ENCODE measurements at places on chromosomes 1 and 21.

- DNase-seq = no peak
These were observed 696 bp upstream of the CLDN14 start for GRCh38 chr21:36480618-36481017.

GRCh38 chr1:59232216-59232615, 64.7 kb upstream of the FGGY start:
- no peak for DNase-seq

DNA sequence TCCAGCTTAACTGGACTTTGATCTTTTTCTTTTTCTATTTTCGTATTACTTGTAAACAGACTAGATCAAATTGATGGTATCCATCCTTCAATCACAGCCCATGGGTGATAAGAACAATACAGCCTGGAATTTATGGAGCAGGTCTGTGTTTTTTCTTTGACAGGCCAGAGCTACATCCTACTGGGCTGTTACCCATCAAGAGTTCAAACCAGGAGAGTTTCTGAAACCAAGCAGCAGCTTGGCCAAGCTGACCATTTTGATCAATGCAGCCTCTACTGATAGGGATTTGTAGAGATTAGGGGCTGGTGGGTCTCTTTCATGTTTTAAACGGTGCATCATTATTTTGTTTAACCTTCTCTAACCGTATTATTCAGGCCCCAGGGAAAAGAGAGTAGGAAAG, 24.3 kb upstream of the CCDC190 start:
- DNase-seq = no peak

DNA sequence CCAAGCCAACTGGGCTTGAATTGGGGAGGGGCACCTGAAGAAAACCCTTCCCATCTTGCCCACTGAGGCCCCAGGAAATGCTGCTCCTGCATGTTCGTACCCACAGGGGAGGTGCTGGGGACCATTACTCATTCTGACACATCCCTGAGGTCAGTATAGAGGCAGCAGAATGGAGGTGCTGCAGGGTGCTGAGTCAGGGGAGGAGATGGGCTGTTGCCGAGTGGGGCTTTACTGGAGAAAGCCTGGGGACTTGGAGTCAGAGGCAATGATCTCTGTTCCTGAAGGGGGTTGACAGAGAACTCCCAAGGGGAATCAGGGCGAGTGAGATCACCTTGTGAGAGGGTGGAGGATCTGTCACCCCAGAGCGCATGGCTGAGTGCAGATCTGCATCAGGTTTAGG, 40.2 kb upstream of the KCNA10 start:
- DNase-seq = no peak

DNA sequence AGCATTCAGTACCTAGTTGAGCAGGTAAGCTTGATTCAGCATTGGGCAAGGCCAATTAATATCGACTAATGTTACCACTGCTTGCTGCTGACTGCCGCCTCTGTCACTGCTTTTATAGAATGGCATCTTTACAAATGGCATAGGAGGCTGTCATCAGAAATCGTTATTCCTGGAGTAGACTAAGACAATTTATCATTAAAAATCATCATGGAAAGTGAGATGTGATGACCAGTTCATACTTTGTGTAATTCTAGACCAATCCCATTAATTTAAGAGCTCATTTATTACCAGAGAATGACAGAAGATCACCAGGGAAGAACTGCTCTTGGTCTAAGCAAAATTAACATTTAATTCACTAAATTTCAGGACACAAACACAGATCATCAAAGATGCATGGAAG, 254.0 kb downstream of the SPATA17 start:
- DNase-seq = no peak

GRCh38 chr1:37708471-37708870, 16.2 kb downstream of the CDCA8 start:
- DNase-seq = no peak

DNA sequence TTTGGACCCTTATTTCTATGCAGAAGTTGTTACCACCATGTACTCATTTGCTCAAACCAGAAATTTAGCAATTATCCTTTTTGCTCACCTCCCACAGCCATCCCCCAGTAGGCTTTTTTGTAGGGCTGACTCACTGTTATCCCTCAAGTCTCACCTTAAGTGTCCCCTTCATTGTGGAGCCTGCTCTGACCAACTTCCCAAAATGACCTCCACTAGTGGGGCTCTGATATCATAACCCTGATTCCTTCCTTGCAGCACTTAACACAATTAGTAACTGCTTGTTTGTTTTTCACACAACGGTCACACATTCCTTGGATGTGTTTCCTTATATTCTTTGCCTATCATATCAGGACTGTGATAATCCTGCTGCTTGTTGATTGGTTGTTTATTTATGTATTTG, 76.7 kb downstream of the PATJ start:
- DNase-seq = no peak

DNA sequence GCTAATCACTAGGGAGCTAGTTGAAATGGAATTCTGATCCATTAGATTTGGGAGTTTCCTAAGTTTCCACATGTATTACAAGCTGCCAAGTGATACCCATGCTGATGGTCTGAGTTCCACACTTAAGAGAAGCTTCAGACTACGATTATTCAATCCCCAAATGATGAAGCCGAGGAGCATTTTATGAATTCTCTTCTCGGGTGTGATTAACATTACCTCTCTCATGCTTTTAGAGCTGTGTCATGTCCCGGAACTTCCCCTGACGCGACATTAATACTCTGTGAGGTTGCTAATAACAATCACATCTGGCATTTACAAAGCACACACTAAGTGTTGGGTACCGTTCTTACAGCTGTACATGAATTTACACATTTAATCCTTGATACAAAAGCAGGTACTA, 63.0 kb downstream of the KCNJ15 start:
- no peak for DNase-seq

DNA sequence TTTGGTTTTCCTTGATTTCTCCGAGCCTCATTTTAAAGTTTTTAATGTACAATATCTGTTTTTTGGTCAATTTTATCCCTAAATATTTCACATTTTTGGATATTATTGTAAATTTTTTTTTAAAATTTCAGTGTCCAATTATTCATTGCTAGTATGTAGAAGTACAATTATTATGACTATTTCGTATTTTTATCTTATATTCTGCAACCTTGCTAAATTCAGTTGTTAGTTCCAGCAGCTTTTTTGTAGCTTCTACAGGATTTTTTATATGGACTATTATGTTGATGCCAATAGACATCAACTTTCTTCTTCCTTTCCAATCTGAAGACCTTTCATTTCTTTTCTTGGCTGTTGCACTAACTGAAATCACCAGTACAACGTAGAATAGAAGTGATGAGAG, 4.1 kb upstream of the PLA2G2F start:
- no peak for DNase-seq

- no peak for DNase-seq
These were observed 62.5 kb upstream of the PRDX6 start for GRCh38 chr1:173414539-173415226.

- DNase-seq = no peak
These were observed 8.8 kb downstream of the ASAP3 start for GRCh38 chr1:23475134-23475628.

DNA sequence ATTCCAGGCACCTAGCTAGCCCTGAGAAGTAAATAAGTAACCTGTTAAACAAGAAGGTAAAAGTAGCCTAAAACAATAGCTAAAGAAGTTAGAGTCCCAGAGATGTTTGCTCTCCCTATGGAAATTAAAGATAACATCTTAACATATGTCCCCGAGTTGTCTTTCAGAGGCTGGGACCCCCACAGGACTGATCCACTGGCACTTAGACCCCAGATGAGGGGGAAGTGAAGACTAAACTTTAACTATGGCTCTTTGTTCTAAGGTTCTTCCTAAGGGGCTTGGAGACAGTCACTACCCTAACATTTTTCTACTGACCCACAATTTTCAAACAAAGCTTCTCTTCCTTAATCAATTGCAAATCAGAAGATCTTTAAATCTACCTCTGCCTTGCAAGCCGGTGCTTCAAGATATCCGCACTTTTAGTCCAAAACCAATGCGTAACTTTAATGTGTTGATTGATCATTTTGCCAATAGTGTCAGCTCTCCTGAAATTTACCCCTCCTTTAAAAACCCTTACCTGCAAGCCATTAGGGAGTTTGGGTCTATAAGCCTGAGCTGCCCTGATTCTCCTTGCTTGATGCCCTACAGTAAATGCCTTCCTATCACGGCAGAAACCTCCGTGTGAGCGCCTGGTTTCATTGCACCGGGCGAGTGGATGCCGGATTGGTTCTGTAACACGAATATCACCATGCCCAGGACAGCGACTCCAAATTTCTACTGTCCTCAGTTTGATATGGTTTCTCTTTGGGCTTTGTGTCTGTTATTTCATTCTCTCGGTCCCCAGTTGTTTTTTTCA, 404.4 kb downstream of the SIPA1L2 start:
- DNase-seq = no peak

- no peak for DNase-seq
These were observed 6.1 kb downstream of the KIF26B start for GRCh38 chr1:245160741-245161400.

DNA sequence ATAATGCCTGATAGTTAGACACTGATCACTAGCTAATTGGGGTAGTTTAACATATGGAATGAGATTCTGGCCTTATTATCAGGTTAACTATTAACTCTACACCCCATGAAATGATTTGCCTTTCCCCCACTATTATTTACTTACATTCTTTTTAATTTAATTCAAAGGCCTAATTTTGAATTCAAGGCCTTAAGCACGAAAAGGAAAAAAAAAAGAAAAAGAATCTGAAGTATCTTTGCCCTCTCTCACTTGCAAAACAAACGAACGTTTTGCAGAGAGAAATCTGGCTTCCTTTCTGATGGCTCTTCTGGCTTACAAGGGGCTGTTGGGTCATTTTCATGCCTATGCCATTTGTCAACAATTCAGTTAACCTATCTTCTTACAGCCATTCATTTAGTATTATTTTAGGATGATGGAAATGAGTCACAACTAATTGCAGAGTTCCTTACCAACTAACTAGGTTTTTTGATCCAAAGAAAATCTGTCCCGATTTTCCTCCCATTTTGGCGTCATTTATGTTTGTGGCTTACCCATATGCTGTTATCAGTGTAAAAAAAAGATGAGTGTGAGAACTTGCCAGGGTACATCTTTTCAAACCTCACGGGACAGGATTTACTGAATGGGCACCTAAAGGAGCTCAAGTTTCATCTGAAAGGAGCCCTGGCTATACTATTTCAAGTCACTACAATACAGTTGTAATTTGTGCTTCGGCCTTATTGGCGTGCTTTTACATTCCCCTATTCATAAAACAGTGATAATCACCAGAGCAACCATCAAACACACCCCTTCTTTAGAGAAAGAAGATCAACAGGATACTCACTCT, 1.9 kb upstream of the ERRFI1 start:
- DNase-seq = no peak

GRCh38 chr1:107930292-107930691, 34.7 kb downstream of the VAV3 start:
- DNase-seq = no peak

GRCh38 chr1:173360487-173361063, 116.6 kb upstream of the PRDX6 start:
- DNase-seq = no peak

GRCh38 chr1:221335161-221336101, 406.5 kb downstream of the DUSP10 start:
- no peak for DNase-seq

- DNase-seq = no peak
These were observed 1597.8 kb downstream of the PLA2G4A start for GRCh38 chr1:188426561-188426960.

DNA sequence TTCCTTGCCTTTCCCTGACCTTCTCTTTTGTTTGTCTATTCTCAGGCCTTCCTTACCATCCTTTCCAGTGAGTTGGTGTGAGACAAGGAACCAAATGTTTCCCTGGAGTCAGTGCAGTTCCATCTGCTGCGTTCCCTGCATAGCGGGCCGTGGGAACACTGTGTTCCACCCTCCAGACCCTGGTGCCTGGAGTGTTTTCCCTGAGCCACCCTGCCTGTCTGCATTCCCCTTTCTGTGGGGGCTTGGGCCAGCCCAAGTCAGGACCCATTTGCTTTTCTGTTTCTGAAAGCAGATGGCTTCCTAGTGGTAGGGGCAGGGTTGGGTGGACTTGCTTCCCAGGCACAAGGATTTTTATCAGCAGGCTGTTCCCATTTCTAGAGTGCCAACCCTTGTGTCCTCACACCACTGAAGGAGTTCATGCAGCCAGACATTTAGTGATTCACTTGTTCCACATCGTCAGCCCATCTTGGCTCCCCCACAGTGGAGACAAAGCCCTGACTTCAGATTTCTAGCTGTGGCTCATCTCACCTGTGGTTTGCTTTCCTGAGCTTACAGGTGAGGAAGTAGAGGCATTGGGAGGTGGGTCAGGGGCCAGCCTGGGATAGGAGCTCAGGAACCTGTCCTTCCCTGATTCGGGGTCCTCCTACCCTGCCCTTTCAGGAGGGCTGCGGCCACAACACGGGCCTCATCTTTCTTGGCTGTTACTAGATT, 14.1 kb upstream of the MYOG start:
- no peak for DNase-seq

DNA sequence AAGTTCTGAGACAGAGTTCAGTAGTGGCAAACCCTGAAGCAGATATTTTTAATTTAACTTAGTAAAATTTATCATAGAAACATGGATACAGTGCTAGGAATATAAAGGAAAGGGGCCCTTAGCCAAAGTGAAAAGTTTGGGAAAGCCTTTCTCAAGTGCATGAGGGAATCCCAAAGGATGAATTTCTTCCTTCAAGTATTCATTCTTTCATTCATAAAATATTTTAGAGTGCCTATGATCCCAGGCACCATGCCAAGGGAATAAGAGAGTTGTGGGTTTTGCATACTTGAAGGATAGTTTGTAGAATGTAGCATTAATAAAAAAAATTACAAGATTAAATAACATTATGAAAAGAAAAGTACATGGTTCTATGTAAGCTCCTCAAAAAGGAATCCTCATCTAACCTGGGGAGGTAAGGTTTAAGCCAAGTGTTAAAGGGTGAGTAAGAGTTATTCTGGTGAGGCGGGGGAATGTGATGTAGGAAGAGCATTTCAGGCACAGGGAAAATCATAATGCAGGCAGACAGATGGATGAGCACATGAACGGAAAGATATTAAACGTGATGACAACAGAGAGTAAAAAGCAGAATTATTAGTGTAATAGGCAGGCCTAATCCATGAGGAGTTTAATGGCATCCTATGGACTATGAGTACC, 40.4 kb upstream of the NTNG1 start:
- DNase-seq = no peak

DNA sequence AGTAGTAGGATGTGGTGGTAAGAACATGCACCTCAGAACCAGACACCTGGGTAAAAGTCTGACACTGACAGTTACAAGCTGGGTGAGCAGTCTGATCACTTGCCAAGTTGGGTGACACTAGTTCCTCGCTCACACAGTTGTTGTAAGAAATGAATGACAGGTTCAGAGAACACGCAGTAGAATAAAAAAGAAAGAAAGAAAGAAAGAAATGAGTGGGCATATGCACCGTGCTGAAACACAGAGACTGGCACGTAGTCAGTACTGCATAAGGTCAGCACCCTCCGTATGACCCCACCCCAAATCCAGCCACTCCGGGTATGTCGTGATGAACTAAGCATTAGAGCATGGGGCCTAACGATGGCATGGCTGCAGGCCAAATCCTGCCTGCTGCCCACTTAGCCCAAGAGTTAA, 90.6 kb downstream of the GLUL start:
- no peak for DNase-seq

DNA sequence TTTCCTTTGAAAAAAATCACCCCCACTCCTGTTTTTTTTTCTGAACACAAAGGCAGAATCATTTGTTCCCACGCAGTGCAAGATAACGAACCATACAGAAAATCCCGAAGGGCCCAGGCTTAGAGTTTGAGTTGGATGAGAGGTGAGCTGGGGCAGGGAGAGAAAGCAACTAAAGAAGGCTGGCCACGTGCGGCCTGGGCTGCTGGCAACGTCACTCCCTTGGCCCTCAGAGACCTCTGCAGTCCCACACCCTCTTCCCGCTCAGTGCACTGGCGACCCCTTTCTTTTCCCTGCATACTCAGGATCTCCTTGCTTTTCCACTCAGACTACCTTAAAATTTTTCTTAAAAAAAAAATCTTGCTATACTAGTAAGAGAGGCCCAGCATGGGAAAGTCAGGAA, 28.2 kb upstream of the CRNN start:
- no peak for DNase-seq

All from activated CD4-positive, alpha-beta T cell treated with anti-CD3 and anti-CD28 coated beads for 24 hours (primary cell).